ENCODE measurements at places on chromosomes 3 and 15.

GRCh38 chr3:124118397-124118796, 126.5 kb upstream of the ROPN1 start:
- no peak for DNase-seq

DNA sequence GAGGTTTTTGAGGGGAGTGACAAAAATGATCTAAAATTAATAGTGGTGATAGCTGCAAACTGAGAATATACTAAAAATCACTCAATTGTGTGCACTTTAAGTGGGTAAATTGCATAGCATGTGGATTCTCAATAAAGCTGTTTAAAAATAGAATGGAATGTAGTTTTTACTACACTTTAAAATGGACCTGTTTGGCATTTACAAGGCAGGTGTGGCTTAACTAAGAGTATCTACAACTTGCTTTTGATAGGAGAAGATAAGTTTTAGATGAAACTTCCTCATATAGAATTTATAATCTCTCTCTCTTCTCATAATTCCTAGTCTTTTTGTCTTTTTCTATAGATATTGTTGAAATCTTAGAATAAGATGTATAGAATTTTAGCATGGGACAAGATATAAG, 40.3 kb downstream of the THRB start:
- DNase-seq: no peak

GRCh38 chr3:33145901-33146580, 32.2 kb downstream of the CRTAP start:
- no peak for DNase-seq

DNA sequence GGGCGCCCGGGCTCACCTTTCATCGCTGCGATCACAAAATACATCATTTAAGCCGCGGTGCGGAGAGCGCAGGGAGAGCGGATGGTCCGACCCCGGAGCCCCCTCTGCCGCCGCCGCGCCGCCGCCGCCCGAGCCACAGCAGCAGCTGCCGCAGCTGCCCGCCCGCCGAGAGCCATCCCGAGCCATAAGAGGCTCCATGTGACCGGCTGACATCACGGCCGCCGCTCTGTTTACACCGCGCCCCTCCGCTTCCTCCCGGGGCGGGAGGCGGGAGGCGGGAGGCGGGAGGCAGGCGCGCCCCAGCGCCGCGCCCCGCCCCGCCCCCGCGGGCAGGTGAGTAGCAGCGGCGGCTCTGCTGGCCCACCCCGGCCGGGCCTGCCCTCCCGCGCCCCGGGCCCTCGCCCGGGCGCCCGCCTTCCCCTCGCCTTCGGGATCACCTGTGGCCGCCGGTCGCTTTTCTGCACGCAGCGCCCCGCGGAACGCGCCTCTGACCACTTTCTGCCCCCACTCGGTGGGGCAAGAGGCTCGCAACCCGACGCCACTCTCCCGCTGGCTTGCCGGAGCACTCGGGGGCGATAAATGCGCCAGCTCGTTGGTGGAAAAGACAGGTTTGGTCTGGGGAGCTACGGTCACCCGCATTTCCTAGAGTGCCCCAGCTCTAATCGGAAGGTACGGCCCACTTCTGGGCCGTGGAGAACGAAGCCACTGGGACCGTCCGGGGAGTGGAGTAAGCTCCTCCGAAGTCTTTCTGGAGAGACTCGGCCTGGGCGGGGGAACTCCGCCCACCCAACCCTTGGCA, 113.6 kb upstream of the ICE2 start:
- DNase-seq: peak; percentile 80

GRCh38 chr15:22963641-22964040, 16.5 kb downstream of the CYFIP1 start:
- no peak for DNase-seq

DNA sequence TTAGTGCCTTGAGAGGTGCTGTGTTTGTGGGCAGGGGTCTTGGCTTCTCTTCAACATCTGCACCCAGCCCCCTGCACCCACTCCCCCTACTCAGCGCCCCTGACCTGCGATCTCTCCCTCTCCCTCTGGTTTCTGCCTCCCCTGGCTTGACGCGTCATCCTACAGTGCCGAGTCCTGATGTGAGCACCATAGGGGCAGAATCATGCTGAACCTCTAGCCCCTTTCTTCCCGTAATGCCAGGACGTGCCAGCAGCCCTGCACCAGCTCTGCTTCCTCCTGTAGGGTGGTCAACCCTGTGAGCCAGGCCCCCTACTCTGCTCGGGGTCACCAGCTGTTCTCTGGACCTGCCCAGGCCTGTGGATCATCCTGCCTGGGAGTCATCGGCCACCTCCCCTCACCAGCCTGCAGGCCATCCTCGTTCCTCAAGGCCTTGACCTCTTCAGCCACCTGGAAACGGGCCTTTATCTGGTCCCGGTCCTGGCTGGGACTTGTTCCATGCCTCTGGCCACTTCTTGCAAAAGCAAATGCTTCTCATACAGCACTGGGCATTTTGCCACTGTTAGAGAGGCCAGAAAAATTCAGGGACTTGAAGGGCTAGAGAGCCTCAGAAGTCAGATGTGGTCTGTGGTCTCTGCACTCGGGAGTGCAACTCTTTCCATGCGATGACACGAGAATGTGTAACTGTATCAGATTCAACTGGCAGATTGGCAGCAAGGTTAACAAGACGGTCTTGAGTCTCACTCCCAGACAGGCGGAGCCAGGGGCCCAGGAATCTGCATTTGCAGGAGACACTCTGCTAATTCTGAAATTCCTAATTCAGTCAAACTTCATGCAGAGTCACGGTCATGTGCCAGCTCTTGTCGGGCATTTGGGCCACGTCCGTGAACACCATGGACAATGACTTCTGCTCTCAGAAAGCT, 16.7 kb upstream of the KLF15 start:
- no peak for DNase-seq

DNA sequence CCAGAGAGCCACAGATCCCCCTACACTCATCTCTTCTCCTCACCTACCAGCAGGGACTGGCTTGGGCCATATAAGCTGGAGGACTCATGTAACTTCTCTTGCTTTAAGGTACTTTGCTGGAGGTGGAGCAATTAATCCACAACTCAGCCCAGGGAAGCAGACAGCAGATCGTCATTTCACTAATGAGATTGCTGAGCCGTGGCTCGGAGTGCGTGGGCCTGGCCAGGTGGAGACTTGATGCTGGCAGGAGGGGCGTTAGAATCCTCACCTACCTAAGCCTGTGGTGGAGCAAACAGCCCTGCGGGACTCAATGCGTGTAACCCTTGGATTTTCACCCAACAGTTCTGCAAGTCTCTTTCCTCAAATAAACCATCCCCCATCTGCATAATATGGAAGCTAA, 253.2 kb downstream of the RORA start:
- DNase-seq: no peak

DNA sequence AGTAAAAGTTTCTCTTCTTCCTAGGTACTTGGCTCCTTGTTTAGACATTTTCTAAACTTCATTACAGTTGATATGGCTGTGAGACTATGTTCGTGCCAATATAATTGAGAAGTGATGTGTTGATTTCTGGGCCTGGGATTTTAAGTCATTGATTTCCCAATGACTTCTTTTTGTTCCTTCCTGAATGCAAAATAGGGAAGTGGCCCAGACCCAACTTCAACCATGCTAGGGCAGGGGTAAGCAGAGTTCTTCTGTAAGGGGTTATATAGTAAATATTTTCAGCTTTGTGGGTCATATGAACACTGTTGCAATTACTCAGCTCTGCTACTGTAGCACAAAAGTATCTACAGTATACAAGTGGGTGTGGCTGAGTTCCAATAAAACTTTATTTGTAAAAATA, 320.1 kb upstream of the WNT5A start:
- no peak for DNase-seq

All from NCI-H1436 (cell line).